IPS DF 6.9 (cell line): ENCODE measurements at places on chromosomes 2 and 18.

- DNase-seq: no peak
Observed at GRCh38 chr2:161965994-161966393, 108.0 kb downstream of the DPP4 start.

- no peak for DNase-seq
Observed at GRCh38 chr18:79405781-79406575, 10.2 kb downstream of the NFATC1 start.

GRCh38 chr2:8600456-8600855, 81.4 kb upstream of the ID2 start:
- DNase-seq: no peak

- no peak for DNase-seq
Observed at GRCh38 chr18:79814373-79814772, 16.6 kb downstream of the KCNG2 start.

GRCh38 chr2:211035548-211036185, 479.3 kb downstream of the CPS1 start:
- DNase-seq: no peak

- no peak for DNase-seq
Observed at GRCh38 chr18:421247-422155, 79.0 kb downstream of the COLEC12 start.

DNA sequence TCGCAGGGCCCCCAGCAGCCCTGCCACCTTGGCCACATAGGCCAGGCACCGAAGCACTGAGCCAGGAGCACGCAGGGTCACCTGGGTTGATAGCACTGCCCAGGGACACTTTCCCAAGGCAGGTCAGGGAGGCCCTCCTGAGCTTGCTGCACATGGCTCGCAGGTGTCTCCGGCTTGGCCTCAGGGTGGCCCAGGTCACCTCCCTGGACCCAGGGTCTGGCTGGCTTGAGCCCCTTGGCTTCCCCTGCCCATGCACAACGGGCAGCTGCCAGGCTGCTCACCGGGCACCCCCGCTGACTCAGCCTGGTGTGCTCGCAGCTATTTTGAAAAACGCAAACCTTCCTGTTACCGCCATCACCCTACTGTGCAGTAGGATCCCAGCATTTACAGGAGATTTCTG, 502.3 kb downstream of the EIPR1 start:
- DNase-seq: no peak

- DNase-seq: no peak
Observed at GRCh38 chr2:221361633-221362032, 210.5 kb downstream of the EPHA4 start.

DNA sequence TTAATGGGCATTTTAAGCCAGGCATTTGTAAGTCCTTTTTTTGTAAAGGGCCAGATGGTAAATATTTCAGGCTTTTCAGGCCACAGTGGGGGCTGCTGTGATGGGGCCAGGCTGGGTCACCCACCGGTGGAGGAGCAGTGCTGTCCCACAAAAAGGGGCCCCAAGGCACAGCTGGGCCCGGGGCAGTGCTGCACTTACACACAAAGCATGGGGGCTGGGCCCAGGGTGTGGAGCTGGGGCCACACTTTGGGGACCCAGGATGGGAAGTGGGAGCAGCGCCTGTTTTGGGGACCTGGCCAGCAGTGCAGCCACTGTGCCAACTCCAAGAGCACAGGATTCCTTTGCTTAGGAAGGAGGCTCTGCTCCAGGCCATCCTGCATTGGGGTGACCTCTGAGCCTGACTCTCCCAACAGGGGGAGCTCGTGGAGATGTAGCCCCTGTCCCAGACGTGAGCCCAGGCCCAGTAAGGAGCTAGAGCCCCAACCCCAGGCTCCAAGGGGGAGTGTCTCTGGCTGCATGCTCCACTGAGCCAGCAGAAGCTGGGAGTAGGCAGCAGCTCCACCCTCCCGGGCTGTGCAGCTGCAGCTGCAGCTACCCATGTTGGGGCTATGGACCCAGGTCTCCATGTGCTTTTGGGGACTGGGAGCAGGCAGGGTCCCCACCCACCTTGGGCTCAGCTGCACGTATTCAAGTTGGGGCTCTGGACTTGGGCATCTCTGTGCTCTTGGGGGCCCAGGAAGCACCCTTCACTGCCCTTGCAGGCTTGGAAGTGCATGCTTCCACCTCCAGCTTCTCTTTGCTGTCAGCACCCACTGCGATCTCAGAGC, 1036.5 kb upstream of the CNTNAP5 start:
- no peak for DNase-seq

DNA sequence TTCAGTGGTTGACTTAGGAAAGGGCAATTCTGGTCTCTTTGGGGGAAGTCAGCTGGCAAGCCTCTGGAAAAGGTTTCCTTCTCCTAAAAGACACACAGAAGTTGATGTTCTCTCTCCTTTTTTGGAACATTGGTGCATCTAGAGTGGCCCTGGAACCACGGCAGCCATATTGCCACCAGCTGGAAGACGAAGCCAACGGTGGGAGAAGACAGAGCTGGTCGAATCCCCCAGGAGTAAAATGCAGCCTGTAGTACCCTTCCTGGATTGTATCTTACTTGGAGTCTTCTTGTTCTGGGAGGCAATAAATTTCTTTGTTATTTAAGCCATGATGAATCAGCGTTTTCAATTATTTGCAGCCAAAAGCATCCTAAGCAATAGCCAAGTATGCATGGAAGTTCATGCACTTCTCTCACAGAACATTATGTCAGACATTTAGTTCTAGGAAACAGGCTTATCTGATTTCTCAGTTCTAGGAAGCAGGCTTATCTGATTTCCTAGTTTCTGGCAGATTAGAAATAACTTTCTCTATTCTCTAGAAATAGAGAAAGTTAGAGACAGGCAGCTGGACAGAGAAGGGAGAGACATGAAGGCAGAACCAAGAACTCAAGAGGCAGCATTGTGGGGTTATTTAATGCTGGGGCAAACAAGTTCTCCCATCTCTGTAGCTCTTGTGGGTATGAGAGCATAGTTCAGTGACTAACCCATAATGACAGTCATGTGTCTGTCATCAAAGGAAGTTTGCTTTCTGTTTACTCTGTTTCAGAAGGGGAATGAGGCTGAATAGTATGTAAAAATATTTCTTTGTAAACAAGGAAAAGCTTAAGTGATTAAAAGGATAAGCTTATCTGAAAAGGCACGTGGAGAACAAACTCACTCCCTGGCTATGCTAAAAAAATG, 40.5 kb upstream of the NABP1 start:
- no peak for DNase-seq

DNA sequence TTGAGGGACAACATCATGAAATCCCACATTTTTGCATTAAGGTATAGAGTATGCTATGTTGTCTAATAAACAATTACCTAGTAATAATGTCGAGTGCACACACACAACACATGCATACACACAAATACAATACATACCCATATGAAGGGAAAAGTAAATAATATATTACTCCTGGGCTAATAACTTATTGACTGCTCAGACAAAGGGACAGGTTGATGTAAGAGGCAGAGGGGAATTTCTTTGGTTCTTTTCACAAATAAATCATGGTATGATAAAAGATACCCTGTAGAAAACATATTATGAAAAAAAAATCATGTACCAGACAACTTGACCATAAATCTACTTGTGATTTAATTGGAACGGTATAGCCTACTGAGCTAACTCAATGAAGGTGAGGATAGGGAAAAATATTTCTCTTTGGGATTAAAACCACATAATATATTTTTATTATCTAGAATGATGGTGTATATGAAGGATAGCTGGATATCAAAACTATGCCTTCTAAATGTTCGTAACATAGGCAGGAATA, 398.7 kb upstream of the LRRTM4 start:
- DNase-seq: no peak

DNA sequence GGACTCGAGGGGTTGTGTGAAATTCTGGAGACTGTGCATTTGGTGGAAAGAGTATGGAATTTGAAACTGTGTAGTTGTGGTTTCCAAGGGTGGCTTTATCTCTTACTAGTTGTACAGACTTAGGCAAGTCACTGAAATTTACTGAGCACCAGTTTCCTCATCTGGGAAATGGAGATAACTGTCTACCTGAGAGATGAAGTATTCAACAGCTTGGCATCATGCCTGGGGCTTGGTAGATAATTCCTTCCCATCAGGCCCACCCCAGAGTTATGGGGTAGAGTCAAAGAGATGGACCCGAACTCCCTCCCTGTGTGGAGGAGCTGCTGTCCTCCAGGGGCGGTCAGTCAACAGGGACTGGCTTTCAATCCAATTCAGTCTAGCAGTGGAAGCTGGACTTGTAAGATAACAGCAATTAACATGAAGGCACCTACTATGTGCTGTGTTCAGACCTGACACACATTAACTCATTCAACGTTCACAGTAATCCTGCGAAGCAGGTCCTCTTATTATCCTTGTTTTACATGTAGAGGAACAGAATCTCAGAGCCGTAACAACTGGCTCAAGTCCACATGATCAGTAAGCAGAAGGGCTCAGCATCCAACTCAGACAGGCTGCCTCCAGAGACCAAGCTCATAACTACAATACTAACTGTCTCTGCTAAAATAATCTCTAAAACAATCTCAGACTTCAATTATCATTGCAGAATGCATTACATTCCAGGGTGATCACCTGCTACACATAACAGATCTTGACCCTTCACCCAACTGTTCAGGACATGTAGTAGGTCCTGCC, 432.1 kb downstream of the LPIN1 start:
- no peak for DNase-seq

- DNase-seq: no peak
Observed at GRCh38 chr18:57891707-57892391, 88.7 kb upstream of the ATP8B1 start.

DNA sequence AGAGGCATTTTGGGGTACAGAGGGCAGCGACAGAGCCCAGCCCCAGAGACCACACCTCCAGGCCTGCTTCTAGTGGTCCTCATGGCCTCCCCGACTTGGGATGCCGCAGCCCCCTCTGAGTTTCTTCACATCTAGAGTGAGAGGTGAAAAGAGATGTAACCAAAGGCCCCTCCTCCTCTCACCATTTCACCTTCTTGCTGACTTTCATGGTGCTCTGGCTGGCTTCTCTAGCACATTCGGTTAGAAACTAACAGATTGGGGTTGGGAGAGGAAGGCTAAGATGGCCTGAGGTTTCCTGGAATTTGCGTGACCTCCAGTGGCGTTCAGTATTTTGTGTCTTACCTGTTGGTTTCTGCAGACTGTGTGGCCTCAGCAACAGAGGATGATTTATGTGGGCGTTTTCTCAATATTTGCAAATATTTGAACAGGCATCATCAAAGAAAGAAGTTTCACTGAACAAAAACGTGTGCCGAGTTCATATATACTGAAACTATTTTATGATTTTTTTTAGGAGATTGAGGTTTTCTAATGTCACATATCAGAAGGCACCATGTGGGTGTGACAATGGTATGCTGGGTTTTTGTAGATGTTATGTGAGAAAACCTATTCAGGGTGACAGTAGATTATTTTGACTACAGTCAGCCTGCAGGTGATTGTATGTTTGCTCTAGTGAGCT, 69.9 kb upstream of the BCL2L11 start:
- no peak for DNase-seq

DNA sequence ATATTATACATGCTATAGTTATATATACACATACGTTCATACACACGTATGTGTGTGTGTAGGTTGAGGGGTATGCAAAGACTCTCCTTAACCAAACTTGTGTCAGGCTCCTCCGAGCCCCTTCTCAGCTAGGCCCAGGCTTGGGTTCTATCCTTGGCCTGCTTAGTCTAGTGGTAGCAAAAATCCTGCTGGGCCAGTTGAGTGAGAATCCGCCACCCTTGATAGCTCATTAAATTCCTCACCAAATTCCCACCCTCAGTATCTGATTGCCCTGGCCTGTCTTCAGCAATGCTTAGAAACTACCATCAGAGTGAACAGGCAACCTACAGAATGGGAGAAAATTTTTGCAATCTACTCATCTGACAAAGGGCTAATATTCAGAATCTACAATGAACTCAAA, 126.5 kb downstream of the TSN start:
- no peak for DNase-seq

GRCh38 chr18:53234610-53235009, 894.6 kb downstream of the DCC start:
- no peak for DNase-seq

DNA sequence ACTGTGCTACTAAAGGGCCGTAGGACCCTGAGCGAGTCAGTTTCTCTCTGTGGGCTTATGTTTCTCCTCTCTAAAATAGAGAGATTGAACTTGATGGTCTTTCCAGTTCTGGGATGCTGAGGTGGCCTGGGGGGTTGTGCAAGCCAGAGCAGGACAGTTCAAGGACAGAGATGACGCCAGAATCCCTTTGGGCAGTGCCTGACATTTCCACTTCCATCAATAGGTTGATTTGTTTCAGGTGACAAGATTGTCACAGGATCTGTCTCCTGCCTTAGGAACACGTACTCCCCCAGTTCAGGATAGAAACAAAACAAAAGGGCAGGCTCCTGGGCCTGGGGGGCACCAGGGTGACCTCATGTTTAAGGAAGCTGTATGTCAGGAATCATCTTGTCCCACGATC, 82.0 kb downstream of the XDH start:
- no peak for DNase-seq

GRCh38 chr2:185979546-185980071, 241.0 kb downstream of the FSIP2 start:
- DNase-seq: no peak

DNA sequence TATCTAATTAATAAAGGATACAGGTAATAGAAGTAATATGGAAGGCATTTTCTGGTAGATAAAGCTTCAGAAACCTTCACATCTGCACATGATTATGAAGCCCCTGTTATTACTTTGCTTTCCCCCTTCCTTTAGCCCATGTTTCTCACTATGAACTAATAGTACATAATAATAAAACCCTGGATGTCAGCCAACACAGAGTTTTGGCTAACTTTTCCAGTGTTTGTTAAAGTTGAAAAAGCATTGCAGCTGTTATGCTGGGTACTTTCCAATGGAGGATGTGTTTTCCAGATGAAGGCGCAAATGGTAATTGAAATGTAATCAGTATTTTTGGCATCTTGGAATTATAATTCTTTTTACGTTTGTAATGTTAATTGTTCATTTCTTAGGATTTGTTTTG, 43.5 kb downstream of the SPTBN1 start:
- no peak for DNase-seq

GRCh38 chr2:182868054-182868796, 1.8 kb upstream of the FRZB start:
- no peak for DNase-seq

DNA sequence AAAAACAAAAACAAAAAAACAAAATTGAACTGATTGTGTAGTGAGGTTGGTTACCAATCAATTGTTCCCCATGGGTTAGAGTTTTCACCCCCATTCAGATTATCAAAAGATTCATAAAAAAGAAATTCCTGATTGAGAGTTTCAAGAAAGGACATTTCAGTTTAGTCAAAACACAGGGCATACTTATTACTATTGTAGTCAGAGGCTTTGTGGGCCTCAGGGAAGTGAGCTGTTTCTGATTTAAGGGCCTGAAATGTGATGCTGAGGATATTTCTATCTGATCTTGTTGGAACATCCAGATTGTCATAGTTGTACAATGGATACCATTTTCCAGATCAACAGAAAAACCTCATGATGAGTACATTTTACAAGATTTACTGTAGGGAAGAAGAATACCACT, 368.1 kb upstream of the NETO1 start:
- DNase-seq: no peak
